NCI-H1092 treated with DMSO at 0.1 percent for 48 hours (cell line): ENCODE measurements at places on chromosomes 7 and 10.

DNA sequence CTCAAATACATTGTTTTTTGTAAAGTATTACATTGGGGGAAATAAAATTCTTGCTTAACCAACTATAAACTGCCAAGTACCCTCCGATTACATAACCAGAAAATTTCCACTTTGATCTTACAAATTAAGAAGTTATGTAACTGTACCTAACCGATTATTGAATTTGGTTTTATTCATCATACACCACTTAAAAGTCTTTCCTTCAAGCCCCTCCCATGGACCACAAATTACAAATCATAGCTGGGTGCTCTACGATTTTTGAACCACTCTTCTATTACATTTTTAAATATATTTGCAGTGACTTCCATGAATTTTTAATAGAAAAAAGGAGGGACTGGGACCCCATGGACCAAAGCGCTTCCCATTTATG is 630 bp downstream of the ZNF680 start:
- DNase-seq, result no peak

DNA sequence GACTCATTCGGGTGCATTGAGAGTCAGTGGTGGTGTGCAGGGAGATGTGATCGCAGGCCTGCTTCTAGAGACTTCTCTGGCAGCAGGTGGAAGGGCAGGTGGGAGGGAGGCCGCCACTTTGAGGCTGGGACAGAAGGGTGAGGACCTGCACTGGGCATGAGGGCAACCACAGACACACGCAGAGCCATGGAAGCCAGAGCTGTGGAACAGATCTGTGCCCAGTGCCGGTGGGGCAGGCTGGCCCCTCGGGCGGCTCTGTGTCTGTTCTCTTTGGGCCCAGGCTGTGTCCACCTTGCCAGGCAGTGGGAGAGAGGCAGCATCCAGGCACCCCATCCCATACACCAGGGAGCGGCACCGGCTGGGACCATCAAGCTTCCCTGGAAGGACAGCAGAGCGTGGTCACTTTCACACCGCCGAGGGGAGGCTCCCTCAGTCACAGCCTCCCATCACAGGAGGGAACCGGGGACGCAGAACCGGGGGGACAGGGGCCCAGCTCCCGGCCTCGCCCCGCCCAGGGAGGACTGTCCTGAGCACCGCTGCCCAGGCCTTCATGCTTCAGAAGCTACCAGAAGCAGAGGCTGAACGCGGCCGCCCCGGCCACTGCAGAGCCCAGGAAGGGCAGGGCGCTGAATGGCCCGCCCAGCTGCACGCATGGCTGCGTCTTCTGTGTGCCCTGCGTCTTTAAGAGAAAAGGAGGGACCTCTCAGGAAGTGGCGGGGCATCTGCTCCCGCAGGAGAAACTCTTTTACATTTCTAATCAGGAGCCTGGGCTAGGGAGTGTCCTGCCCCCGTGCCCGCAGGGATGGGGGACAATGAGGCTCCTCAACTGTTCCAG is 32.1 kb downstream of the EN2 start:
- no peak for DNase-seq

DNA sequence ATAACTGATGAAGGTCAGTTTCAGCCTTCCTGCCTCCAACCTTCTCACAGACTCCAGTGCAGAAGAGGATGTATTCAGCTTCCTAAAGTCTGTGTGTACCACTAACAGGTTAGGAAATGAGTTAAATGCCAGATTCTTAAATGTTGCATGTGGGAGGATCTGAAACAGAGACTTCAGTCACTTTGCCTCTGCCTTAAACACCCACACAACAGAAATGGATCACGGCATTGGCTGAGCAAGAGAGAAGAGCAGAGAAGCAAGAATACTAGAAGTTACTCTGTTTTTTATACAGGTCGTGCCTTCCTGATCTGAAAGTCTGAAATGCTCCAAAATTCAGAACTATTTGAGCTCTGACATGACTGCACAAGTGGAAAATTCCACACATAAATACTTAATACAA is 98.9 kb upstream of the ARHGAP21 start:
- no peak for DNase-seq

DNA sequence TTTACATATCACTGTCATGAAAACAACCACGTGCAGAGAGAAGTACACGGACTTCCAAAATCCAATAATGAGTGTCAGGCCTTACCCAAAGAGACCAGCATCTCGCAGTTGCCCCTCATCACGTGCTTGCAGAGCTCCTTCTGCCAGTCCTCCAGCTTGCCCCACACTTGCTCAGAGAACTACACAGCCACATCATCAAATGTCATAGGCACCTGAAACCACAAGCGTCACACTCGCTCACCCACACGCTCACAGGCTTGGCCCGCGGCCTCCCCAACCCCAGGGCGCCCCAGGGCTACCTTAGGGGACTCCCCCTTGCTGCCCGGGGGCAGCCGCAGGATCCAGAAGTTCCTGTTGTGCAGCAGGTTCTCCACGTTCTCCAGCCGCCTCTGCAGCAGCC is 123.4 kb upstream of the ZNF746 start:
- no peak for DNase-seq

DNA sequence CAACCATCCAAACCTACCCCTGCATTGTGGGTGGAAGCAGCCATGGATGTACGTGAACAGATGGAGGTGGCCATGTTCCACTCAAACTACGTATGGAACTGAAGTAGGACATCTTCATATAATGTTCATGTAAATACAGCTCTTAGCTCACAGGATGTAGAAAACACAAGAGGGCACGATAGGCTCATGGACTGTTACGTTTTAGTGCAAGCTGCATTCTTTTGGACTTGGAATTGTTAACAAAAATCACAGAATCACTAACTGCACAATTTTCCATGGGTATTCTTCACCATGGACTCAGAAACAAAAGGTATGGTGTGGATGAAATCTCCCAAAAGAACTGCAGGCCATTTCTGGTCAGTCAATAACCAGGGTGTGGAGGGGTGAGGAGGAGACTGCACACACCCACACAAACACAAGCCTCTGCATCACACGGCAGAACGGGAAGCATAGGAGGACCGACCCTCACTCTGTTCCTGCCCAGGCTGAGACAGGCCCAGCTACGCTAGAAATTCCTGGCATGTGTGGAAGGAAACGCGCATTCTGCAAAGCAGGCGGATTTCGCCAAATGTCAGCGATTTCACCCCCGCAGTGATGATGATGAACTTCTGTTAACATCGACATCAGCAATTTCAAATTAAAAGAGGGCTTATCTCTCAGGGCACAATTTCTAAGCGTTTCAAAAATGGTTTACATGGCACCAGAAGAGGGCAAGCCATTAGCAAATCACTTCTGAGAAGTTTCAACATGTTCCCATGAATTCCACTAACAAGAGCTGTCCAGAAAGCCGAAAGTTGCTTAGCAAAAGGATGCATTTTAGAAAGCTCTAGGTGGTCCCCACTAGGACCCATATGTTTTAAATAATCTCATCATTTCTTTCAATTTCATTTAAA is 149.0 kb downstream of the TNS3 start:
- no peak for DNase-seq
